Esophagus mucosa (tissue), 1 donor: ENCODE measurements at places on chromosomes 12 and 14. TPM values are rescaled to one million over a fixed set of nuclear protein-coding genes. Genes with fewer than 3 reads are reported as not detected.

- ATAC-seq: no peak
These were observed 3.1 kb downstream of the BCAT1 start for GRCh38 chr12:24945845-24946244.

DNA sequence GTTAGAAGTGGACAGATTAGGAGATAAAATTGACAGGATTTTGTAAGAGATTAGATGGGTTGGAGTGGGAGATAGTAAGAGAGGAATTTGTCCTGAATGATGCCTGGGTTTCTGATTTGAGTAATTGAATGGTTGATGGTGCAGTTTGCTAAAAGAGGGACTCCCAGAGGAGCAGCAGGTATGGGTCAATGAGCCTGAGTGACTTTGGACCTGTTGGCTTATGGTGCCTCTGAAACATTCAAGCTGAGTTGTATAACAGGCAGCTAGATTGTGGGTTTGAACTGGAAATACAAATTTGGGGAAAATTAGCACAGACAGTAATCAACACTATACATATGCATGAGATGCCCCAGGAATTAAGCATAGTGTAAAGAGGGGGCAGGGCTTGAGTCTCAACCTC is 16.7 kb upstream of the SYNDIG1L start:
- ATAC-seq: no peak

- no peak for ATAC-seq
These were observed 35.5 kb downstream of the GPHB5 start for GRCh38 chr14:63282997-63283883.

DNA sequence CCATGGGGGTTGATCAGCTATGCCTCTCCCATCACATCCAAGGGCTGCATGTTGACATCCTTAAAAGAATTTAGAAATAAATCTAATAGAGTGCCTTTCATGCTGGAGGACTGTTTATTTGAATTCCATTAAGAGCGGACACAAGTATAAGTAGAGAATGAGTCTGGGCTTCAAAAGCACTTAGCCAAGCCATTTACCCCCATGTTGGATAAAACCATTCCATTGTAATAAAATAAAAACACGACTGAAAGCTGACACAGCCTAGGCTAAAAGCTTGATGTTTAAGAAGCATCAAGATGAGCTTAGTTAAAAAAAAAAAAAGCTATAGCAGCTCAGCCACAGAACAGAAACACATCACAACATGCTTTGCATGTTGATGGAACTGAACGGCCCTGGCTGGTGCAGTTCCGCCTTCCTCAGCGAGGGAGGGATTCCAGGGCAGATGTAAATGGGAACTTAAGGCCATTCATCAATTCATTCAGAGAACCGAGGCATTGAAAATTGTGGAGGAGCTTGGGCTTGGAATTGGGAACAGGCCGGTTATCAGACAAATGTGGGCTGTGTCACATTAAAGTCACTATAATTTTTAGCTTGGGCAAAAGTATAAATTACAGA is 41.2 kb downstream of the TMEM132D start:
- ATAC-seq: no peak

DNA sequence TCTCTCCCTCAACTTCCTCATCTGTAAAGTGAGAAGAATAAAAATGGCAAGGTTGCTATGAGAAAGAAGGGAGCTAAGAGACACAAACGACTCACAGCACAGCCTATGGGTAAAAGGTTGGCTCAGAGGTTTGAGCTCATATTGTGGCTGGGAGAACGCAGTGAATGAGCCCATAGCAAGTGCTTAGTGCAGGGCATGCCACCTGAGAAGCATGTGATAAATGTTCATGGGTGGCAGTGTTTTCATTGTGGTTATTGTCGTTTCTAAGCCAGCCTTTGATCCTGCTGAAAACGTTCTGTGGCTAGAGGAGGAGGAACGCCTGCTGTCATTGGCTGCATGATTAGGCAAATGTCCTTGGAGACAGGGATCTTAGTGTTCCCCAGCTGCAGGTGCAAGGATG is 150.4 kb downstream of the KSR2 start:
- no peak for ATAC-seq

DNA sequence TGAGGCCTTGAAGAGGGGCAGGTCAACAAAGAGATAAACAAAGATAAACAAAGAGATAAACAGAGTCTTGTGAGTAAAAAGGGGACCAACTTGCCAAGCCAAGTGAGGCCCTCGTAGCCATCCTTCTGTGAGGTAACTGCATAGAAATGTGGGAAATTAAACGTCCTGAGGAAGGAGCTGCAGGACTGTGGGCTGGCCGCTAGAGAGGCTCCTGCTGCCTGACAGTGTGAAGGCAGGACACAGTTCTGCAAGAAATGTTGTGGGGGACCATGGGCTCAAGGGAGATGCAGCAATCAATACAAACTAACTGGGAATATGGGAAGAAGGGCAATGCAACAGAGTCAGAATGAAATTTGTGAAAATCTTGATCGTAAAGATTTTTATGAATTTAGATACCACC is 91.9 kb downstream of the SLC8A3 start:
- ATAC-seq: no peak

DNA sequence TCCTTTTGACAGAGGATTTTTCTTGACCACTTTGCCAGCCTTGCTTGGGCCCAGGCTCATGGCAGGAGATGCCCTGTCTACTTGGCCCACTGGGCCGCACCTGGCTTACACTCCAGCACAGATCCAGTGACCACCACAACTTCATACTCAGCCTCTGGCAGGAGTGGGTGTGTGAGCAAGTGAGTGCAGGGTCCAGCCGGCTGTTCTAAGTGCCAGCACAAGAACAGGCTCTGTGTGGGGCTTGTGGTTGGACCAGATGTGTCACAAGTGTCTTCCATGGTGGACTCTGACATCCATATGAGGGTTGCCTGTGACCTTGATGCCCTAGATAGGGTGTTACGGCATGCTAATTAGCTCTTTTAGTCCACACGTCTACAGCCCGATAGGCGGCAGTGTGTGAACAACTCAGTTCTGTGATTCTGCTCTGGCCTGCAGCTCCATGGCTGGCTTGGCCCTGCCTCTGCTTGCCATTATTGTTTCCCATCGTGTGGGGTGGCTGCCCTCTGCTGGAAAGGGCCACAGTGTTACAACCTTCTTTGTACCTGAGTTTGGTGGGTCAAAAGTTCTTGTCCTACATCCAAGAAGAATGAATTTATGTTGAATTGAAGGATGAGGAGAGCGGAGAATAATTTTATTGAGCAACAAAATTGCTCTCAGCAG is 1089.1 kb downstream of the SLC6A15 start:
- ATAC-seq: peak; percentile 85

GRCh38 chr12:103965255-103965589 is 450 bp upstream of the TDG start:
- ATAC-seq: no peak

GRCh38 chr12:87280893-87281292 is 748.3 kb downstream of the C12orf50 start:
- no peak for ATAC-seq

GRCh38 chr14:35189422-35189821 is 67.1 kb downstream of the PRORP start:
- ATAC-seq: no peak

GRCh38 chr14:99733211-99733539 is 49.1 kb downstream of the CYP46A1 start:
- no peak for ATAC-seq

- no peak for ATAC-seq
These were observed 85.0 kb downstream of the FOXN3 start for GRCh38 chr14:89332031-89332430.

- no peak for ATAC-seq
These were observed 136.2 kb downstream of the LLPH start for GRCh38 chr12:65994318-65994717.

DNA sequence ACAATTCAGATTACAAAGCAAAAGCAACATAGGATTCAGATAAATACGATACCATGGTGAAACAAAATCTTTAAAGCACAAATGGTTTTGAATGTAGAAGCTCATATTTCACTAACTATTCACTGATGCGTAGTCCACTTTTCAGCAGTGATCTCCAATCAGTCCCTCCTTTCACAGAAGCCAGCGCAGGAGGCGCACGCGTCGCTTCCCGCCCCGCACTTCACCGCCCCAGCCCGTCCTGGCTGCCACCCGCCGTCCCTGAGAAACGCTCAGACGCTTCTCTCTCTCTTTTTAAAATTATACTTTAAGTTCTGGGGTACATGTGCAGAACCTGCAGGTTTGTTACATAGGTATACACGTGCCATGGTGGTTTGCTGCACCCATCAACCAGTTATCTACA is 19.8 kb upstream of the CHFR start:
- ATAC-seq: no peak

- ATAC-seq: peak; percentile 77
These were observed 22.5 kb downstream of the MRPS35 start for GRCh38 chr12:27733052-27733656.

DNA sequence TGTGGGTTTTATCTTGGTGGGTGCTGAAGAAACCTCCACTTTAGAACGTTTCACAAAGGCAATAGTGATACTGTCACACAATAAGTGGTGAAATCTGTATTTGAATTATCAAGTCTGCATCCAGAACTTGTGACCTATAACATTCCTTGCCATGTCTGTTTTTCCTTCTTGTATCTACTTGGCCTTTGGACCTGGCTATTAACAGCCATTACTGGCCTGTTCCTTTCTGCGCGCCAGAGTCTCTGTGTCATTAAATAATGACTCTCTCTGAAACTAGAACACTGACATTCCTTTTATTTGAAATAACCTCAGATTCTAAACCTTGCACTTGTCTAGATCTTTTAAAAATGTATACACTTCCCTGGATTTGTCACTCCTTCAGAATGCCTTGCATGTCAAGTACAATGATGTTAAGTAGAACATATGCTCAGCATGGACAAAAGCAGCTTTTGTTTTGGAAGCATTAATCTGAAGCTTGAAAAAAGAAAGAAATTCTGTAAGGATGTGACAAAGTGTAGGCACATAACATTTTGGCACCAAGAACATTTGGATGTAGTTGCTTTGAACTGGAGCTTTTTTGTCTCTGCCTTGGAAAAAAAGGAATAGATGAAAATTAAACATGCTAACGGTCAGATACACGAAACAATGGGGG is 95.5 kb upstream of the RPL10L start:
- ATAC-seq: no peak

Gene PTHLH
- total RNA-seq: 19.0 TPM

Gene NR1H4
- total RNA-seq: not detected

Gene SMCO3
- total RNA-seq: not detected

Gene ETV6
- total RNA-seq: 23.4 TPM

Gene ERBB3
- 68.1 TPM for total RNA-seq

Gene CLEC4D
- total RNA-seq: 0.24 TPM

Gene APOLD1
- total RNA-seq: 3.1 TPM

Gene GPR84
- total RNA-seq: 0.16 TPM

Gene SERPINA10
- total RNA-seq: not detected

Gene OTX2
- total RNA-seq: not detected

Gene AHNAK2
- total RNA-seq: 184 TPM

Gene HNF1A
- total RNA-seq: not detected

Gene PLEKHG7
- 0.28 TPM for total RNA-seq

Gene SPTSSA
- 18.5 TPM for total RNA-seq

Gene TAS2R10
- 0.16 TPM for total RNA-seq

Gene TPH2
- not detected for total RNA-seq

Gene SLC10A1
- total RNA-seq: not detected

Gene LRP1
- total RNA-seq: 74.0 TPM

Gene GALNT6
- 13.4 TPM for total RNA-seq

Gene CDH24
- total RNA-seq: 3.4 TPM
